IPS DF 6.9 (cell line): ENCODE measurements at places on chromosomes 6 and 20.

DNA sequence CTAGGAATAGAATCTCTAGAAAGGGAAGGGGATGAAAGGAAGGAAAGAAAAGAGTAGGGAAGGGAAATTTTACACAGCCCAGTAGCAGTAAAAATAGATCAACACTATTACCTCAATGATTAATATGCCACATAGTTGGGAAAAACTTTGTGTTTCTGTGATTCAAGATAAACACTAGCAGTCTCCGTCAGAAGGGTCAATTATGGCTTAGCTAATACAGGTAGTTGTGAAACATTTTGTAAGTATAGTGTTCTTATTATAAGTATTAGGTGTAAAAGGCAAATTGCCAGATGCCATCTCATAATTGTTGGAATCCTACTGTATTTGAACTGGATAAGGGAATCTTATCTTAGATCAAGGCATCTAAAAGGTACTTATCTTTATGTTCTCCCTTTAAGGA lies 165.7 kb downstream of the MTFR2 start:
- DNase-seq = no peak

- DNase-seq = peak; percentile 29
Measured at GRCh38 chr6:127554435-127555006, 22.5 kb upstream of the C6orf58 start.

DNA sequence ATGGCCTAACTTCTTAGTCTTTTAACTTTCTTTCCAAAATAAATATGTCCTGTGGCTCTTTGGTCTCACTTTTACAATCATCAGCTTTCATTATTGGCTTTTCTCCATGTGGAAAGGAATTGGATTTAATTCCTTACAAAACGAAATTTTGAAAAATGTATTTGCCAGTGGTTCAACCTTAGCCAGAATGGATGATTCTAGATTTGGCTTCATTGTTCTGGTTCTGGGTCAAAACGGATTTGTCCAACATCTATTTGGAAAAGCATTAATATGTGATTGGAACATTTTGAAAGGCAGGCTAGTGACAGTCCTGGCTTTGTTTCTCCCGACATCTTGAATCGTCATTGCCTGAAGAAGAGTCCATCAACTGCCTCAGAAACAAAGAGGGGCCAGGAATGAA lies 59.2 kb downstream of the TENT5A start:
- no peak for DNase-seq

DNA sequence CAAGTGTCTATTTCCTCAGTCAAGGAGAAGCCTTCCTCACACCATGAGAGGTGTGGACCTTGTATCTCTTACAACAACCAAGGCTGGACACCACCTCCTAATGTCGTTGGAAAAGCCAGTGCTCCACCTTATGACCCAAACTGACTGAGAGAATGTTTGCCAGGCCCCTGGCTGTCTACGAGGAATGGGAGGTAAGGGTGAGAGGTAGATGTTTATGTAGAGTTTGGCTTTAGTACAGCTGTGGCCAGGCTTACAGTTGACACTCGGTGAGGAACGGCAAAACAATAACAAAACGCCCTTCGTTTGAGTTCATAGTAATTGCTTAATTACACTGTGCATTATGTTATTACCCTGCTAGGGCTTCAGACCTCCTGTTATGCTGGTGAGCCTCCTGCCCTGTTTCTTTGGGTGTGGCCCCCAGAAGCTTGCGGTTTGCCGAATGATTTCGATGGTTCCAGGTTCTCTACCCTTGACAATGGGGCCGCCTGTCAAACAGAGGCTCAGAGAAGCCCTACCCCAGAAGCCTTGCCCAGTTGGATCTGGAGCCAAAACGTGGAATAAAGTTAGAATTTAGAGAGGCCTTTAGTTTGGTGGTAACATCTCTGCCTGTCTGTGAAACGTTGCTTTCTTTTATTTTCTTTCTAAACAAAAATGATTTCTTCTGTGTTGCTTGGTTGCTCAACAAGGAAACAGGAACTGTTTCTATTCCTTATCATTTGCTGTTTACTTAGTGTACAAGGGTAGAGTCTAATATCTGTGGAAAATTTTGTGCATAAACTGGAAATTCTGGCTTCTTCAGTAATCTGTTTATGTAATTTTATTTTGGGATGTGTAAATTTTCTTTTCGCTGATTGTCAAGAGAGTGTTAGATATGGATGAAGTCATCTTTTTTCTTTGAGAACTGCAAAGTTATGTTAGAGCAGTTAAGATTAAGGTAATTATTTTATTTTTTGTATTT lies 60.4 kb upstream of the FOXQ1 start:
- DNase-seq = no peak

DNA sequence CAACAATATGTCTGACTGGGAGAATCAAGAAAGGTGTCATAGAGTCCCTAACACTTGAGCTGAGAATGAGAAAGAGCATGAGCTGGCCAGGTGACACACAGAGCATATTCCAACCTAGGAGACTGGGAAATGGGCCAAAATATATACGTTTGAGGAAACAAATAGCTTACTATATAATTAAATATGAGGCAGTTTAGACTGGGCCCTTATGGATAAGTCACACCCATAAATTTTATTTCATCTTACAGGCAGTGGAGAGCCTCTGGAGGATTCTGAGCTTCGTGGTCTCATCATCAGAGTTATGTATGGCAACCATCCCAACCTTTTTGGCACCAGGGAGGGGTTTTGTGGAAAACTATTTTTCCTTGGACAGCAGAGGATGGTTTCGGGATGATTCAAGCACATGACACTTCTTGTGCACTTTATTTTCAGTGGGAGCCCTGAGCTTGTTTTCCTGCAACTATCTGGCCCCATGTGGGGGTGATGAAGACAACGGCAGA lies 12.9 kb upstream of the NQO2 start:
- no peak for DNase-seq

- no peak for DNase-seq
Measured at GRCh38 chr6:41286544-41287346, at the start of gene TREM1. TSS of gene TREM1 (minus strand) at chr6:41286682. CDS start at chr6:41286655, 27 bp downstream.

DNA sequence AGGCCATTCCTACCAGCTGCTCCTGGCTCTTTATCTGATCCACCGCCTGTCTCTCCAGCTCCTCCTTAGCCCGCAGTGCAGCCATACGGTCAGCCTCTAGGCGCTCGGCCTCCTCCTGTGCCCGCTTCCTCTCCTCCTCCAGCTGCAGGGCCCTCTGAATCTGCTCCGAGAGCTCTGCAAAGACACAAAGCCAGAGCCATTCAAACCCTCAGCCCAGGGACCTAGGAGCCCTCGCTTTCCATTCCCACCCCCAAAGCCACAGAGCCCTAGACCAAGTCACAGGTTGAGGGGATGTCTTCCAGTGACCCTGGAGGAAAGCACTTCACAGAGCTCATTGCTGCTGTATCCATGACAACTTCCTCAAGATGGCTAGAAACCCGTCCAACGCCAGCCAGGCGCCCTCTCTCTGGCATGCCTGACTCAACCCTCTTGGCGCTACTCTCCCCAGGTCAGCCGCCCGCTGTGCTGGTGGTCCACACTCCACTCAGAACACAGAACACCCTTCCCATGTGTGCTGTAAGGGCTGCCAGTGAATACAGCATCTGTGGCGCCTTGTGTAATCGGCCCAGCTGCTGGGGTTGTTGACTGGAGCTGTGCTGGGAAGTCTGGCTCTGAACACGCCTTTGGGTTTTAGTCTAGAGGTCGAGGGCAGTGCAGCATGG lies 49.3 kb downstream of the EZR start:
- DNase-seq = no peak
